ENCODE measurements at places on chromosomes 2 and 18.
A peak's percentile ranks its signal among the peaks of the same experiment; 100 is the strongest.

GRCh38 chr2:112798979-112799975 is 15.0 kb upstream of the IL1A start:
- no peak overlapping the region for H3K27ac ChIP-seq
- H3K4me1 ChIP-seq = peaks cover 10% of the 10 kb centered on the region
- no peak overlapping the region for H3K4me3 ChIP-seq
- H3K36me3 ChIP-seq = no peaks in the 10 kb centered on the region

- H3K4me3 ChIP-seq = peak within 1 kb of the TSS; percentile 66
- no peaks in the 10 kb centered on the region for H3K27me3 ChIP-seq
- peaks cover 19% of the 10 kb centered on the region for H3K4me1 ChIP-seq
- H3K27ac ChIP-seq = peak within 1 kb of the TSS; percentile 98
Observed at GRCh38 chr2:239400596-239401066, at the start of gene HDAC4. Gene HDAC4, minus strand, starts transcription at chr2:239401020. Its CDS starts 48,321 bp downstream, at chr2:239352699.

GRCh38 chr2:187982668-187983067 is 309.0 kb upstream of the GULP1 start:
- no peaks in the 10 kb centered on the region for H3K36me3 ChIP-seq
- no peak for DNase-seq
- H3K4me1 ChIP-seq = peaks cover 10% of the 10 kb centered on the region
- H3K27me3 ChIP-seq = no peaks in the 10 kb centered on the region
- no peak overlapping the region for H3K27ac ChIP-seq

- DNase-seq = peak; percentile 51
- H3K27ac ChIP-seq = no peak overlapping the region
- no peaks in the 10 kb centered on the region for H3K27me3 ChIP-seq
- no peak overlapping the region for H3K4me3 ChIP-seq
- peaks cover 43% of the 10 kb centered on the region for H3K4me1 ChIP-seq
Observed at GRCh38 chr2:109259671-109260070, 130.7 kb downstream of the SH3RF3 start.

- H3K4me1 ChIP-seq = peaks cover 10% of the 10 kb centered on the region
- no peak overlapping the region for H3K27ac ChIP-seq
- no peak for DNase-seq
- no peaks in the 10 kb centered on the region for H3K36me3 ChIP-seq
Observed at GRCh38 chr2:23453836-23454460, 69.0 kb downstream of the KLHL29 start.

- H3K27ac ChIP-seq = no peak overlapping the region
- no peaks in the 10 kb centered on the region for H3K36me3 ChIP-seq
- no peak overlapping the region for H3K4me3 ChIP-seq
- DNase-seq = no peak
- H3K27me3 ChIP-seq = no peaks in the 10 kb centered on the region
Observed at GRCh38 chr2:102122909-102123308, 19.6 kb upstream of the IL1R1 start.

DNA sequence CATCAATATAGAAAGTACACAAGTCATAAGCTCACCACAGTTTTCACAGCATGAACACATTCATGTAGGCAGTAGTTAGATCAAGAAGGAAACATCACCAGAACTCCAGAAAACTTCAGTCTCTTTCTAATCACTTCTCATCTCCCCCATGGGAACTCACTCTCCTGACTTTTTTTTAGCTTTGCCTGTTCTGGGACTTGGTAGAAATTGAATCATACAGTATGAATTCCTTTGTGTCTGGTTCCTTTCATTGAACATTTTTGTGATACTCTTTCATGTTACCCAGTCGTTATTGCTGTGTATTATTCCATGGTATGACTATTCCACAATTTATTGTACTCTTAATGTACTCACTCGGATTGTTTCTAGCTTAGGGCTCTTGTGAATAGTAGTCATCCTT is 160.2 kb downstream of the TAF4B start:
- no peaks in the 10 kb centered on the region for H3K27me3 ChIP-seq
- peaks cover 10% of the 10 kb centered on the region for H3K4me1 ChIP-seq
- peaks cover 8% of the 10 kb centered on the region for H3K36me3 ChIP-seq
- no peak overlapping the region for H3K4me3 ChIP-seq

DNA sequence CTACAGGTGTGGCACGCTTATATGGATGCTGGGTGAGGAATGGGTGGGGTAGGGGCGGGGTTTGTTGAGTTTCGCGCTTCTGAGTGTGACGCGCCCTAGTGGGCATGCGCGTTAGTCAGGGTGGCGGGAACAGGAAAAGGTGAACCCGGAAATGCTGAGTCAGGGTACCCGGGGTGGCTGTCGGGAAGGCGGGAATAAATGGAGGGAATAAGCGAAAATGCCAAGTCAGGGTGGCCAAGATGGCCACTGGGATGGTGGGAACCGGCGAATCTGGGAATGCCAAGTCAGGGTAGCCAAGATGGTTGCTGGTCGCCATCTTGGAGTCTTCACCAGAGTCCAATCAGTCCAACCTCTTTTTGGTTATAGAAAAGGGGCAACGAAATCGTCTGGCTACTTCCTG is 585.0 kb downstream of the SUCLG1 start:
- no peaks in the 10 kb centered on the region for H3K36me3 ChIP-seq
- no peak overlapping the region for H3K27ac ChIP-seq
- peak; percentile 51 for DNase-seq

GRCh38 chr18:2983296-2983695 is 29.6 kb downstream of the LPIN2 start:
- H3K4me1 ChIP-seq = peaks cover 82% of the 10 kb centered on the region
- peak overlapping the region; percentile 87 for H3K27ac ChIP-seq
- H3K27me3 ChIP-seq = no peaks in the 10 kb centered on the region
- peak overlapping the region; percentile 53 for H3K4me3 ChIP-seq
- no peak for DNase-seq

DNA sequence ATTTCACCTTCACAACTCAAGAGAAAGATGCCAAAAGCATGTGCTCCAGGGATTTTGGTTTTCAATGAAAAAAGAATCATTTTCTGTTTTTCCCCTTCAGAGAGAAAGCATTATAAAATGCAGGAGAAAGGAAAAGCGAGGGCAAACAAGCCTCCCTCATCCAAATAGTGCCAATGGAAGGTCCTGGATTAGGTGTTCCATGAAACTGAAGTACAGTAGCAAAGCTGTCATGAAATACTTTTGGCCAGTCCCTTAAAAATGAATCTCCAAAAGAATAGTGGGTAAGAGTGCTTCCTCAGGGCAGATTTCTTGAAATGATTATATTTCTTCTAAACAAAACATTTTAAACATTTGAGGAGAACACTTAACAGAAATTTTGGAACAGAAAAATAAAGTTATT is 182.1 kb upstream of the FOSL2 start:
- H3K27me3 ChIP-seq = no peaks in the 10 kb centered on the region
- DNase-seq = no peak
- no peak overlapping the region for H3K4me3 ChIP-seq
- no peaks in the 10 kb centered on the region for H3K36me3 ChIP-seq

- H3K27me3 ChIP-seq = peaks cover 13% of the 10 kb centered on the region
- no peak overlapping the region for H3K4me3 ChIP-seq
- H3K4me1 ChIP-seq = peaks cover 6% of the 10 kb centered on the region
- no peak for DNase-seq
- no peaks in the 10 kb centered on the region for H3K36me3 ChIP-seq
Observed at GRCh38 chr2:75633620-75634019, 13.0 kb upstream of the MRPL19 start.

- DNase-seq = peak; percentile 67
- H3K27me3 ChIP-seq = no peaks in the 10 kb centered on the region
- H3K27ac ChIP-seq = peak overlapping the region; percentile 99
- peaks cover 14% of the 10 kb centered on the region for H3K36me3 ChIP-seq
- no peak overlapping the region for H3K4me3 ChIP-seq
Observed at GRCh38 chr2:43228321-43228751, 1.9 kb upstream of the ZFP36L2 start.

- no peaks in the 10 kb centered on the region for H3K4me1 ChIP-seq
- H3K36me3 ChIP-seq = no peaks in the 10 kb centered on the region
- H3K27me3 ChIP-seq = no peaks in the 10 kb centered on the region
- H3K27ac ChIP-seq = no peak overlapping the region
- no peak overlapping the region for H3K4me3 ChIP-seq
Observed at GRCh38 chr18:51013259-51013658, 16.8 kb upstream of the SMAD4 start.

GRCh38 chr2:191446910-191447309 is 201.7 kb downstream of the MYO1B start:
- no peaks in the 10 kb centered on the region for H3K36me3 ChIP-seq
- H3K4me3 ChIP-seq = no peak overlapping the region
- no peaks in the 10 kb centered on the region for H3K4me1 ChIP-seq

Measured in spleen (tissue), 13 donors.